ENCODE measurements at places on chromosomes 7 and 10. TPM values are rescaled to one million over a fixed set of nuclear protein-coding genes. Genes with fewer than 3 reads are reported as not detected.

GPRIN2 gene
- 1.9 TPM for polyA plus RNA-seq

HABP2 gene
- polyA plus RNA-seq, result 0.50 TPM

NPM3 gene
- 56.5 TPM for polyA plus RNA-seq

METTL2B gene
- 31.7 TPM for polyA plus RNA-seq

IQUB gene
- polyA plus RNA-seq, result 6.0 TPM

OPALIN gene
- not detected for polyA plus RNA-seq

UBE3C gene
- 39.6 TPM for polyA plus RNA-seq

MMP21 gene
- 0.33 TPM for polyA plus RNA-seq

CCDC172 gene
- not detected for polyA plus RNA-seq

ATOH7 gene
- 1.6 TPM for polyA plus RNA-seq

All from left renal pelvis (tissue), 4 donors.